ENCODE measurements at places on chromosomes 2 and 18.

DNA sequence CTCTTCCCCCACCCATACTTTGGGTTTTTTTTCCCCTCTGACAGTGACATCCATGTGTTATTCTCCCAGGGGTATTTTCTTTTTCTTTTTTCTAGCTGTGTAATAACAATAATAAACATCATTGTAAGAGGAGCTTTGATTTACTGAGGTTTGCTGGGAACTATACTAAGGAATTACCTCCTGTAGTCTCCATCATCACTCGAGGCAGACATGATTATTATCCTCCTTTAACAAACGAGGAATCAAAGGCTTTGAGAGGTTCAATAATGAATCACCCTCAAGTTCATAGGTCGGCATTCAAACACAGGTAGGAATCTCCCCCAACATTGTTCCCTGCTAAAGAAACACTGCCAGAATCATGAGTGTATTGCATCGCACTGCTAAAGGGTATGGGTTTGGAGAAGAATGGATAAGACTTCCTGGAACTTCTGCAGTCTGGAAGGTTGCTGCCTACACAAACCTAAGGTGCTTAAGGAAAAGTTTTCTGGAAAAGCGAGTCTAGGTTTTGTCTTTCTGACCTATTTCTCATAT is 260.2 kb upstream of the SESTD1 start:
- DNase-seq: no peak

GRCh38 chr2:142165790-142166189 is 35.0 kb upstream of the LRP1B start:
- peak; percentile 36 for DNase-seq

GRCh38 chr2:127170452-127171197 is 49.5 kb downstream of the CYP27C1 start:
- DNase-seq: no peak

GRCh38 chr2:152369176-152369860 is 34.3 kb downstream of the FMNL2 start:
- DNase-seq: peak; percentile 45

GRCh38 chr2:171894612-171894947 is 536 bp upstream of the SLC25A12 start:
- no peak for DNase-seq

GRCh38 chr2:30938196-30938595 is 130.9 kb upstream of the CAPN13 start:
- no peak for DNase-seq

GRCh38 chr2:171086352-171087290 is 74.1 kb downstream of the TLK1 start:
- DNase-seq: no peak

DNA sequence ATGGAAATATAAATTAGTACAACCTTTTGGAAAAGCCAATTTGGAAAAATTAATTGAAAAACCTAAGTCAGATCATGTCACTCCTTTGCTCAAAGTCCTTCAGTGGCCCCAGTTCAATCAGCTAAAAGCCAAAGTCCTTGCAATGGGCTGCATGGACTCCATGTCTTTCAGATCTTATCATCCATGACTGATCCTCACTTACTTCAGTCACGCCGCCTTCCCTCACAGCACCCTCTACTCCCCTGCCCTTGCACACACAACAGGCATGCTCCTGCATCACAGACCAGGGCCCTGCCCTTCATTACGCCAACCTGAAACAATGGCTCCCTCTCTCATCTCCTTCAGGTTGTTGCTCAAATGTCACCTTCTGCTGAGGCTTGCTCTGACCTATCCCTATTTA is 15.6 kb downstream of the KANSL3 start:
- no peak for DNase-seq

- no peak for DNase-seq
Observed at GRCh38 chr2:15243762-15244161, 317.4 kb downstream of the NBAS start.

DNA sequence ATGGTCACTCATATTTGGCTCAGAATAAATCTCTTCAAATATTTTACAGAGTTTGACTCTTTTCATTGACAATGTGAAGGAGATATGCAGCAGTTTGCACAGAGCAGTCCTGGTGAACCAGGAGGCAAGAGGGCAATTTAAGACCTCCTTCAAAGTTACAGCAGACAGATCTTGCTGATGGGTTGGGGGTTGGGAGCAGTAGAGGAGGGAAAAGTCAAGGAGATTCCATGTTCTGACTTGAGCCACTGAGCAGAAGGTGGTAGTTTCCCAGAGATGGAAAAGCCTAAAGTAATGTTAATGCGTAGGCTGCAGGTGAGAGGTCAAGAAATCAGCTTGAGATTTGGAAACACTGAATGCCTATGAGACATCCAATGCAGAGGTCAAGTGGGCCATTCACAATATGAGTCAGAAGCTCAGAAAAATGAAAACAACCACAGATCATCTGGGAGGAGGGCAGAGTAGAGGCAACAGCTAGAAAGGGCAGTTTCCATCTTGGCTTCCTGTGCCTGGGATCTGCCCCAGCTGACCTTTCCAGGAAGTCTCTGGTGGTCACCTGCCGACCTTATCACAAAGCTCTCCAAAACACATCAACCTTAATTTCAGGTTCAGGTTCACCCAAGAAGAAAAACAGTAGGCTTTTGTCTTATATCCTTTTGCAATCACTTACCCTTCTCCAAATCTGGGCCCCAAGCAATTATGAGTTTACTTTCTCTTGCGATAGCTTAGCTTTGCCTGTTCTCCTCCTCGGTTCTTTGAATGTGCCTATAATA is 197.5 kb upstream of the ARL4C start:
- peak; percentile 93 for DNase-seq

GRCh38 chr2:10901160-10901939 is 10.4 kb upstream of the KCNF1 start:
- no peak for DNase-seq

DNA sequence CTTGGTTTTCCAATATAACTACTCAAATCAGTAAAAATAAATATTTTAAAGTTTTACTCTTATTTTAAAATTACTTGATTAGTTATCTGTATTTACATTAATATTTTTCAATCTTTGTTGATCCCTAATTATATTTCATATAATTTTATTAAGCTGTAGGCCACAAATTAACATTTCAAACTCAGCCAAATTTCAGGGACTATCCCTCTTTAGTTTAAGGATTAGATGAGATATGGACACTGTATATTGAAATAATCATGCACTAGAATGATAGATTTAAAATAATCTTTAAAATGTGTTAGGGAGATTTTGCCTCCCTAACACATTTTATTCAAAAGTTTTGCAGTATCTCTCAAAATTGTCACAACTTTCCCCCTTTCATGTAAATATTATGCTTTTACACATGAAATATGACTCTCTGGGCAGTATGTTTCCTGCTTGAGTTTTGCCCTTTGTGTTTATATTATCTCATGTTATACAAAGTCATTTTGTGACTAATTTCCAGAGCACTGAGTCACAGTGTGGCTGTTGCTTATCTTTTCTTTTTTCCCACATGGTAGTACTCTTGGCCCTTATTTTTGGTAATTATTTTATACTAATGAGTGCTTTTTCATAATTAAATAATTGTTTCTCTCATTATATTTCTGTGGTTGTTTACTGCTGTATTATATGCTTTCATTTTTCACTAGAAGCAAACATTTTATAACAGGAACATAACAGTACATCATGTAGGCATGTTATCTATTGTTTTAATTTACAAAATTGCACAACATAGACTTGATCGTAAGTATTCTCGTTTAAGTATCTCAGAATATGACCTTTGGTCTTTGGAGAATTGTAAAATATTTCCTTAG is 1.2 kb downstream of the TFPI start:
- peak; percentile 81 for DNase-seq

DNA sequence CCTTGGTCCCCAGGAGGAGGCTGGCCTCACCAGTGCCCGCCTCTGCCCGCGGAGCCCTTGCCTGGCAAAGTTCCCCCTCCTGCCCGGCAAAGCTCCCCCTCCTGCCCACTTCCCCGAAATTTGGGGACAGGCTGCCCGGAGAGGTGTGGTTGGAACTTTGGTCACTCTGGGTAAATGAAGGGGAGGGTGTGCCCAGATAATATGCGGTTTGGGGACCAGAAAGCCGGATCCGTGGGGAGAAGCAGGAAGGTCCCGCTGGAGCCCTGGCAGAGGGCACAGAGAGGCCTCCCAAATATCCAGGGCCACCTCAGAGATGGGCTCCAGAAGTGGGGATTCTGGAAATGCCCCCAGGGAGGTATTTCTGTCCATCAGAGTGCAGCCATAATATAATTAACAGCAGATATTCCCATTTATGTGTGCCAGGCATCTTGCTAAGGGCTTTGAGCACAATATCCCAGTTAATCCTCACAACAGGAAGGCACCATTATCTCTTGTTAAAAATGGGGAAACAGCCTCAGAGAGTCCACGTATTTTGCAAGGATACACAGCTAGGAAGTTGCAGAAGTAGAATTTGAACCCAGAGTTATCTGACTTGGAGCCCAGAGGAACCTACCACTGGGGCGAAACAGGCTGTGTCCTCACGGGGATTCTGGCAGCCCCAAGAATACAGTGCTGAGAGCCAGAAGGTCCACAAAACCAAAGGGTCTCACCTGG is 914 bp downstream of the STEAP3 start:
- DNase-seq: no peak

DNA sequence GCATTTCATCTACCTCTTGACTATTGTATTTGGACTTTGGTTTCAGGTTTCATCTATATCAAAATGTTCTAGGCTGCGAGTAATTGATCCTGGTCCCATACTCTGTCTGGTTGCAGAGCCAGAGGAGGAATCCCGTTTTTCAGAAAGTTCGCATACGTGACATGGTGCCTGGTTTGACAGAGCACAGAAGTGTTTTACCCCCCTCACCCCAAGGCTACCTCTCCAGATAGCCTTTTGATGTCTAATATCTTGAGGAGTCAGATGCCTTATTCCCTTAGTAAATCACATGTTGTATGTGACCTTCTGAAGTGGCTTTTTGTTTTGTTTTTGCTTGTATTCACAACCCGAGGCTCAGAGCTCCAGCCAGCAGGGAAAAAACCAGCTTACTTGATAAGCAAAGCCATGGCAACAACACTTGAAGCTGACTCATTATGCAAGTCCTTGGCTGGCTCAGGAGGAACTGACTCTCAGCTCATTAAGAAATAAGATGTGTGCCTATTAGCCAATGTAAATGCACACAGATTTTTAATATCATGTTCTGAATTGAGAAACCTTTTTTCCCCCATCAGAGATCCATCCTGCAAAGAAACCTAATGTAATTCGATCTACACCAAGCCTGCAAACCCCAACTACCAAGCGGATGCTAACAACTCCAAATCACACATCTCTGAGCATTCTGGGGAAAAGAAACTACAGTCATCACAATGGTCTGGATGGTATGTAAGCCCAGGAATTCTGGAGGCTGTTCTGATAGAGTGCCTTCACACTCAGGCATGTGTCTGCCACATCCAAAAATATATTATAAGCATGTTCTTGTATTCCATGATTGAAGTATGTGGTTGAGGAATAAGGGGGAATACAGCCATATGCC is 41.4 kb downstream of the OXER1 start:
- DNase-seq: peak; percentile 32

DNA sequence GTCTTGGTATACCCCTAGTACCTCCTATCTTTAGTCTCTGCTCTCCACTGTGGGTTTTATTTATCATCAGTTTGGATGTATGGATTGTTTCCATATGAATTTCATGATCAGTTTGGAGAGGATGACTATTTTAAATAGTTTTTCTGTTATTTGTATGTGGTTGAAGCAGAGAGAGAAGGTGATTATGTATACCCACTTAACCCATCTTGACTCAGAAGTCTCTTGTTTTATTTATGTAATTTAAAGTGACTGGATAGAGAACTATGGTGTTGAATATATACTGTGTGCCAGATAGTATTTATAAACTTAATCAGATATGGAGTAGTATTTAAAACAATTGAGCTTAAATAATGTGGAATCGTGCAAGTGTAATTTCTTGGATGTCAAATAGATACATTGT is 39.9 kb downstream of the SMAD4 start:
- DNase-seq: no peak

- DNase-seq: no peak
Observed at GRCh38 chr18:70169747-70170146, 35.7 kb downstream of the RTTN start.

DNA sequence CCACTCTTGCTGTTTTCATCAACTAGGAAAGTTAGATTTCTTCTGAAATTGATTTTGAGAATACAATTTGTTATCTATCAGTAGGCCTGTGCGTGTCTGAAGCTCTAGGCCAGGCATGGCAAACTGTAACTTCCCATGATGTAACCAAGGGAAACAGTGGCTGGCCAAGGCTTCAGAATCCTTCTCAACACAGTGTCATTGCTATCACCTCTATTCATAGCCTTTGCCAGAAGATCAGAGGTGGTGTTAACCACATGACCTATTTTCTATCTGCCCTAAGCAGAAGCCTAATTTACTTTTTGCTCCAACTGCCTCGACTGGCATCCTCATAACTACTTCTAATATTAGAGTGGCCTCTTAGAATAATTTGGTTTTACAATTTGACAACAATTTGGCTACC is 2.5 kb downstream of the ITGB6 start:
- no peak for DNase-seq

GRCh38 chr18:23450022-23450421 is 3.1 kb upstream of the RIOK3 start:
- DNase-seq: no peak

GRCh38 chr2:143192106-143192505 is 62.9 kb downstream of the ARHGAP15 start:
- DNase-seq: no peak

DNA sequence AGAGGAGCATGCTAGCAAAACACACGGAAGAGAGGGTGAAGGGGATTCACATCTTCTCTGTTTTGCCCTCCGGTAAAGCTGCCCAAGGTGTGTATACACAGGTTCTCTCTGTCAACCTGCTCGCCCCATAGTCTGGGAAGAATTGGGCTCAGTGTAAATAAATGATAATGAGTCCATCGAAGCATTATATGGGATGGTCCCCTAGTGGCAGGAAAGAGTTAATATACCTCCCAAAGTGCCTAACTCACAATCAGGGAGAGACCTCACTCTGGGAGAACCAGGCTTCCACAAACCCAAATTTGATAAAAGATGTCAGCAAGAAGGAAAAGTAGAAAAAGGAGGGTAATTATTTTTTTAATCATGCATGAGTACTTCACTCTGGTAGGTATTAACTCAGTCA is 262.2 kb upstream of the ZNF521 start:
- no peak for DNase-seq

DNA sequence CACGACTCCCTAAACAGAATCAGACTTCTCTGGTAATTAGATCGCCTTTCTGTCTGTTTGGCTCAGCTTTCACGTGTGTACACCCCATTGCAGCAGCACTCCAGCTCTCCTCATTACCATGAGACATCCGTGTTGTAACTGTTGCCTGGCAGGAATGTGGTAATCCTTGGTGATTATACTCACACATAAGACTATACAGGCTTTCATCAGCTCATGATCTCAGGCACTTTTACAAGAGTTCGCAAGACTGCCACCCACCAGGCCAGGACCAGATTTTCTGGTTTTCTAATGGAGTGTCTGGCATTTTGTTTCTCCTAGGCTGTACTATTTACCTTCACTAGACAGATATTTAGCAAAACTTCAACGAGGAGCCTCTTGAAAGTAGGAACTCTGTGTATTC is 50.2 kb downstream of the ACVR1 start:
- DNase-seq: no peak

Data from HS-5 (cell line).